Fibroblast of skin of back (primary cell): ENCODE measurements at places on chromosomes 7 and 10.

GRCh38 chr10:21912625-21913024, 90.9 kb downstream of the DNAJC1 start:
- DNase-seq, result no peak

DNA sequence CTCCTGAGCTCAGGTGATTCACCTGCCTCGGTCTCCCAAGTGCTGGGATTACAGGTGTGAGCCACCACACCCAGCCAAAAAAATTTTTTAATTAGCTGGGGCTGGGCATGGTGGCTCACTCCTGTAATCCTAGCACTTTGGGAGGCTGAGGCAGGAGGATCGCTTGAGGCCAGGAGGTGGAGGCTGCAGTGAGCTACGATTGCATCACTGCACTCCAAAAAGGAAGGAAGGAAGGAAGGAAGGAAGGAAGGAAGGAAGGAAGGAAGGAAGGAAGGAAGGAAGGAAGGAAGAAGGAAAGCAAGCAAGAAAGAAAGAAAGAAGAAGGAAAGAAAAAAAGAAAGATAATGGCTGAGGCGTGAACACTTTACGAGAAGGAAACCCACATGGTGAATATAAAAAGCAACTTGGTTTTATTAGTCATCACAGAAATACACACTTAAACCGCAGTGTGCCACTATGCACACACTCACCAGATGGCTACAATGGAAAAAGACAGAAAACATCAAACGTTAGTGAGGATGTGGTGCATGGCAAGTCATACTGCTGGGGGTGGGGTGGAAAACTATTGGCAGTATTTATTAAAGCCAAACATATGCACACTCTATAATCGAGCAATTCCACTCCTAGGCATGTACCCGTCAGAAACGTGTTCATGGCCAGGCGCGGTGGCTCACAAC, 4.4 kb upstream of the CCL26 start:
- peak; percentile 92 for DNase-seq

DNA sequence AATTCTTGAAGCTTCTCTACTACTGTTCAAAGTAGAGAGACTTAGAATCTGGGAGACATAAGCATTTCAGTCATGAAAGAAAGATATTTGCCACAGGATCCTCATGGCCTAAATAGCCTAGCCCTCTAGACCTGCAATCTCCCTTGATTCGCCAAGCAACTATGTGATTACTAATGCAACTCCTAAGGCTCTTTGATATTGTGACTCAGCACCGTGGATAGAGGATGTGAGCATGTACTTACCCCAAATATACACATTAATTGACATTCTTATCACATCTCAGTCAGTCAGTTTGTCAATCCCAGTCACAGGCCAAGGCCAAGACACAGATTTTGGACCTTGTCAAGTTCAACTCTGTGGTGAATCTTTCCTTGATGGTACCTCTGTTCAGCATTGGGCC, 42.6 kb downstream of the GPR37 start:
- DNase-seq, result peak; percentile 71

GRCh38 chr10:75434291-75434690, 2.9 kb downstream of the LRMDA start:
- DNase-seq, result no peak

- DNase-seq, result no peak
Observed at GRCh38 chr7:27118580-27118979, 12.0 kb downstream of the HOXA4 start.

- peak; percentile 99 for DNase-seq
Observed at GRCh38 chr7:113796557-113796956, 122.3 kb downstream of the PPP1R3A start.

- DNase-seq, result no peak
Observed at GRCh38 chr7:55486192-55486590, 86.1 kb downstream of the VOPP1 start.

DNA sequence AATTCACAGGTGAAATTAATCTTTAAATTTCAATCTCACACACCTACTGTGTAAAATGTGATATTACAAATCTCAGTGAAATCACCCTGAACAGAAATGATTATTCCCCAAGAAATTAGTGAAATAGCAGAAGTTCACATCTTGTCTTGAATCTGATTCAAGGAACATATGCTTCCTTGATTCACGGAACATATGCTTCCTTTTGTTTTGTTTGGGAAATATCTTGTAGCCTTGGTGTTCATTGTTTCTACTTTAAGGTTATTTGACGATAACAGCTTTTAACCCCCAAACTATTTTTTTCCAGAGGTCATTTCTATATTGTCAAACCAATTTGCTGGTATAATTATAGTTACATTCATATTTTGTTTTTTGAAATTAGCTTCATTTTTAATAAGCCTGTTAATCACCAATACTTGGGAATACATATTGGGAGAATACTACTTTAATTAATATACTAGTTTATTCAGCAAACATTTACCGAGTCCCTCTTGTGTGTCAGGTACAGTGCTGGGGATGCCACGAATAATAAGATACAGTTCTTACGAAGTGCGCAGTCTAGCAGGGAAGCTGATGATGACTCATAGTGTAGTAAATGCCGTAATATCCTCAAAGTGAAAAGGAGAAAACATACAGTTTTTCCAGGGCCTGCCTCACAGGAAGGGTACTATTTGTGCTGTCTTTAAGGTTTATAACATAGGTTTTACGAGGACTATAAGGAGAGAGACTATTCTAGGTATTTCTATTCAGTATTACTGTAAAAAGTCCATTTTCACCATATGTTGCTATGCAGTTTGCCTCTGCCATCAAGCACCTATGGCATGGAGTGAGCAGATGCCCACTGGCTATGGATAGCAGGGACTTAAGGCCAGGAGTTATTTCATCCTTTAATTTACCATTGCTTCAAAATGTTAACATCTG, 32.5 kb downstream of the PRKAR2B start:
- DNase-seq, result no peak

DNA sequence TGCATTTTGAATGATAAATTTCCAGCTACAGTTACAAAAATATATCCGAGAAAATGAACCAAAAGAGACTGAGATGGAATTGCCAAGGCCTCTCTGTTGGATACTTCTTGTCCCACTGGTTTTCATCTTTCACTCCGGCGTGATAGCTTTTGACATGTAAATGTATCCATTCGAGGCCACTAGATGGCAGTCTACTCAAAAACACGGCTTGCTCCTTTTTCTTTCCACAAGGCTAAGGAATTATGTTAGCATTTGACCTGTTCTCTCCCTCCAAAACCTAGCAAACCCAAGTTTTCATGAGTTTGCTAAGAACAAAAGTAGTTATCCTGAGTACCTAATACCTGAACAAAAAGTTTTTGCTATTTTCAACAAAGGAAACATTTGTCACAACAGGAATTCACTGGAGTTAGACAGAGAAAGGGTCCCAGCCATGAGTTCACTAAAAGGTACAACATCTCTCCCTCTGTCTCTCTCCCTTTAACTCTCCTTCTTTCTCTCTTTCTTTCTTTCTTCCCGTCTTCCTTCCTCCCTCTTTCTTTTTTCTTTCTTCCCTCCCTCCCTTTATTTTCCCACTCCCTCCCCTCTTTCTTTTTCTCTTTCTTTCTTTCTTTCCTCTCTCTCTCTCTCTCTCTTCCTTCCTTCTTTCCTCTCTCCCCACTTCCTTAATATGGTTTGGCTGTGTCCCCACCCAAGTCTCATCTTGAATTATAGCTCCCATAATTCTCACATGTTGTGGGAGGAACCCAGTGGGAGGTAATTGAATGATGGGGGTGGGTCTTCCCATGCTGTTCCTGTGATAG, 207.9 kb upstream of the MYO3A start:
- peak; percentile 52 for DNase-seq

DNA sequence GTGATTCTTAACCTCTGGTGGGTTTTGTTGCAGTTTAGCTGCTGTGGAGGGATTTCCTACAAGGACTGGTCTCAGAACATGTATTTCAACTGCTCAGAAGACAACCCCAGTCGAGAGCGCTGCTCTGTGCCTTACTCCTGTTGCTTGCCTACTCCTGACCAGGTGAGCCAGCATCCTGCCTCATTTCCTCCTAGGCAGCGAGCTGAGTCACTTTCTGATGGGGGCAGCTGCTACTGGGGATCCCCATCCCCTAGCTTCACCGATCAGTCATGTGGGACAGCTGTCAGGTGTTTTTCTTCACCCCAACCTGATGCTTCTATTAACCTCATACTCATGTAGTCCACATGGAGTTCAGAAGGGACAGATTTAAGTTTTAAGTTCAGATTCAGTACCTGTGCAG, 21.7 kb upstream of the SMO start:
- no peak for DNase-seq

DNA sequence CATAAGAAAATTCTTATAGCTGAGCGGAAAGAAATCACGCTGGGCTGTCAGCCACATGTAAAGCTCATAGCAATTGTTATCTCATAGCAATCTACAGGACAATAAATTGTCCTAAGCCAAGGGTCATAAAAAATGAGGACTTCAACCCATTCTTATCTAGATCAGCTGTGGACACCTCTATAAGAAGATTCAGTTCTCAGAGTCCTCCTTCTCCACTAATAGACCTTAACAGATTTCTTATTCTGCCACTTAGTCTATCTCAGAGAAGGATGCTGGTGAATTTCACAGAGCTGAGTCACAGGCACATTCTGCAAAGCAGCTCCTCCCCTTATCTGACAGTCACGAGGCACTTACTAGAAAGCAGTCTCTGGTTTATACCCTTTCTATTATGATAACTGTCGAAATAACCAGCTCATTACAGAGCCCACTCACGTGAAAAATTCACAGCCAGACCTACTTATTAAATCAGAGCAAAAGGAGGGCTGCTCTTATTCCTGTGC, 185.3 kb upstream of the PCLO start:
- peak; percentile 71 for DNase-seq

DNA sequence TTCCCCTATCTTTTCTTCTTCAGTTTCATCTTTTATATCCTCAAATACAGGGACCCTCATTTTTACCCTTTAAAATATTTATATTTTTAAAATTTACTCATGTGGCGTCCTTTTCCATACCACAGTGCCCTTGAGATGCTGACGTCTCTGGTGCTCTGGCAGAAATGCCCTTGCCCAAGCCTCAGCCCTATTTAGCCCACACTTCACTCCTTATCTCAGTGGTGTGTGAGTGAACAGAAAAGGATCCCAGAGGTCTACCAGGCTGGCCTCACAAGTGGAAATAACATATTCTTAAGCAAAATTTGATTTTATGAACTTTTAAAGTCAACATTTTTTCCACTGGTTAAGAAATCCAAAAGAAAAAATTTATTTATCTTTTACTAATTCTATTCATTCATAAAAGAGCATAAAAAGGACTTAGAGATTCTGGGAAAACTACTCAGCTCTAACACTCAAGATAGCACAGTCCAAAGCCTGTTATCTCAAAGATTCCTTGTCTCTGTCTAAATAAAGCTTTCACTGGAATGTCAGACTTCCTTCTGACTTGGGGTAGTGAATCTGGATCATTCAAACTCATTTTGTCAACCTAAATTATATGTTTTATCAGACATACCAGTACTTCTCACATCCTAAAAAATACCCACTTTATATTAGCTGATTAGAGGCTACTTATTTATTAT, at the start of gene NEBL:
Gene NEBL, minus strand, starts transcription at position 166 of the 680 bp plus-strand sequence. Its CDS starts 106 bp downstream, at position 60.
- no peak for DNase-seq

DNA sequence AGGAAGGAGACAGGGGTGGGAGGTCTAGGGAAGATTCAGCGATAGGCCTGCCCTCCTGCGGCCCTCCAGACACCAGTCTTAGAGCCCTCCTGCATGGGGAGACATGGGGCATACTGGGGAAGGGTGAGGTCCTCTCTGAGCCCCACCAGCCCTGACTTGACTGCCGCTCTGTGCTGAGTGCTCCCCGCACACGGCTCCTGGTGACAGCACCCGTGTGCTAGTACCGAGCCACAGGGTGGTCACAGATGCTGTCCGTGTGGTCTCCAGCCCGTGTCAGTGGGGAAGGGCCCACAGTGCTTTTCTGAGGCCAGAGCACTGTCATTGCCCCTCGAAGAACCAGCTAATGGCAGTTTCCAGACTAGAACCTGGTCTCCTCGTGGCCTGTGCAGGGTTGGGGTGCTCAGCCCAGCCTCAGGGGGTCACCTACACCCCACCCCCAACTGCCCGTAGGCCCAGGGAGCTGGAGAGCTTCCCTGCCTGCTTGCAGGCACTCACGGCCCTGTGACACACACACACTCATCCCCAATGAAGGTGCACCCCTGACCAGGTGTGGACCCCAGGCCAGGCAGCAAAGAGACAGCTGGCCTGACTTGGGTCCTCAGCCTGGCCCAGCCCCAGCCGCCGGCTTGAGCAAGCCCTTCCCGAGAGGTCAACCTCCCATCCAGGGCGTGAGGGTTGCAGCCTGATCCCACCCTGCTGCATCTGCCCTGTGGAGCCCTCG, 86.0 kb upstream of the RET start:
- no peak for DNase-seq

- DNase-seq, result peak; percentile 43
Observed at GRCh38 chr7:80392229-80393169, 119.4 kb downstream of the GNAT3 start.

- DNase-seq, result no peak
Observed at GRCh38 chr7:136339464-136339863, 362.3 kb upstream of the MTPN start.

DNA sequence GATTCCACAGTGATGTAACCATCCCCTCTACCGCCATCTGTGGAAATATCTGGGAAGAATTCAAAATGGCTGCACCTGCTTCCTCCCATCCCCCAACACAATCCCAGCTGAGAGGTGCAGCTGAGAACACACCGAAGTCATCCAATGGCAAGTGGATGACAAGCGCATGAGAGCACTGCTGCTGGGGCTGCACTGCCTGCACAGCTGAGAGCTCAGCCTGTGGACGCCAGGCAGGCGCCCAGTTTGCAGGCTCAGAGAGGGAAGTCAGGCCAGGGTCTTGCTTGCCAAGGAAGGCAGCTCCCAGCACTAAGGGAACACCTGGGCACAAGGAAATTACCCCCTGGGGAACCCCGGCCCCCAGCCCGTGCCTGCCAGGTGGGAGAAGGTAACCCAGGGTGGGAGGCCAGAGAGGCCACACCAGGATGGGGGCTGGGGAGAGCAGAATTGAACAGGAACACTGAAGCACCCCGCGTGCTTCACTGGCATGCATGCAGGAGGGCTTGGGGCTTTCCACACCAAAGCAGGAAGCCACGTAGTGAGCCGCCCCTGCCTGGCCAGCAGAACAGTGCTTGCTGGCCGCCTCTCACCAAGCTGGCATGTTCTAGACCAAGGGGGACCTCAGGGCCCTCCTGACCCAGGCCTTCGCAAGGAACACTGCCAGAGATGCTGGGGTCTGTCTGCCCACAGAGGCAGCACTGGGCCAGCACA, 46.2 kb downstream of the FAM53B start:
- no peak for DNase-seq

DNA sequence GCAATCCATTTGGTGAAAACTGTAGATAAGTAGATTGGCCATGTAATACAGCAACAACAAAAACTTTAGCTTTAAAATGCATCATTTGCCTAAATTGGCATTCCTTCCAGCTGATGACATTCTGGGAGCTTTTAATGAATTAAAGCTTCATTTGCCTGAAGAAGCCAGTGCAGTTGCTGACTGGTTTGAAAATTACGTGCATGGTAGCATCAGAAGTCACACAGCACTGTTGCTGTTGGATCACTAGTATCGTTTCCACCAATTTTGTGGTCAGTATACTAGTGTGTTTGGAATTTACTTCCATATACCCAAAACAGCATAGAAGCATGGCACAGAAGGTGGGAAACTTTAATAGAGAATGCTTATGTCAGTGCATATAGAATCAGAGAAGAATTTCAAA, 194.9 kb downstream of the ETV1 start:
- no peak for DNase-seq

GRCh38 chr7:158017111-158018097, 570.2 kb downstream of the PTPRN2 start:
- DNase-seq, result no peak
